Astrocyte (in vitro differentiated cells and primary cell): ENCODE measurements at places on chromosomes 16 and 17. TPM values are rescaled to one million over a fixed set of nuclear protein-coding genes. Genes with fewer than 3 reads are reported as not detected.

DNA sequence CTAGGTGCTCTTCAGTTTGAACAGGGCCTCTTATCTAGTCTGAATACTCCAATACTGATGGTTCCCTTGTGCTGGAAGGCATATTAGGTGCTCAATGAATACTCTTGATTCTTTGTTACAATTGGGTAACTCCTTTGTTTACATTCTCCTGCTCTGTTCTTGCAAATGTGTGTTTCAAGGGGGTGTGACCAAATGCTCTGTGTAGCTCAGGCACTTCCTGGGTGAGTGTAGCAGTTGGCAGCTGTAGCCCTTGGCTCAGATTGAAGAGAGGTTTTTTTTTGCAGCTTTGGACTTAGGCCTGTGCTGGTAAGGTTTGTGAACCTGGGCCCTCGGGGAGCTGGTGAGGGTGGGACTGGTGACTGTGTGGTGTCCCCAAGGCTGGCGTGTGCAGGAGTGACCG lies 20.2 kb downstream of the TBCD start:
- peak; percentile 32 for DNase-seq

GRCh38 chr16:1333854-1334700 lies 632 bp downstream of the BAIAP3 start:
- no peak for DNase-seq

GRCh38 chr17:30224419-30224960 lies 11.0 kb downstream of the SLC6A4 start:
- DNase-seq, result no peak

GRCh38 chr16:25786748-25787147 lies 95.0 kb downstream of the HS3ST4 start:
- no peak for DNase-seq

DNA sequence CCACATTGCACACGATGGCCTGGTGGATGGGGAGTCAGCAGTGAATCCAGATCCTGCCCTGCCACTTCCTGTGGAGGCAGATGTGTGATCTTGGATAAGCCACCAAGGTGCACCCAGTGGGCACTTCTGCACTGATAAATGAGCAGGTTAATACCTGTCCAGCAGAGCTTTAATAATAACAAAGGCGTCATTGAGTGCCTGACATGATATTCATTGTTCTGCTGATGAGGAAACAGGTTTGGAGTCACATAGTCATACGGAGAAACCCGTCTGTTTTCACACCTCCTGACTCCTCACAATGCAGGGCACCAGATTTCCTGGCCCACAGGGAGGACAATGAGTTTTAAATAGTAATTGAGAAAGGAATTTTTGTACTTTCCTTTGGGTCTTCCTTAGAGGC lies 324.6 kb upstream of the CDH5 start:
- DNase-seq, result no peak

Gene IGF2BP1
- total RNA-seq, result 241 and 260 TPM in 2 replicates
